ENCODE measurements at places on chromosomes 7 and 10. TPM values are rescaled to one million over a fixed set of nuclear protein-coding genes. Genes with fewer than 3 reads are reported as not detected.

DNA sequence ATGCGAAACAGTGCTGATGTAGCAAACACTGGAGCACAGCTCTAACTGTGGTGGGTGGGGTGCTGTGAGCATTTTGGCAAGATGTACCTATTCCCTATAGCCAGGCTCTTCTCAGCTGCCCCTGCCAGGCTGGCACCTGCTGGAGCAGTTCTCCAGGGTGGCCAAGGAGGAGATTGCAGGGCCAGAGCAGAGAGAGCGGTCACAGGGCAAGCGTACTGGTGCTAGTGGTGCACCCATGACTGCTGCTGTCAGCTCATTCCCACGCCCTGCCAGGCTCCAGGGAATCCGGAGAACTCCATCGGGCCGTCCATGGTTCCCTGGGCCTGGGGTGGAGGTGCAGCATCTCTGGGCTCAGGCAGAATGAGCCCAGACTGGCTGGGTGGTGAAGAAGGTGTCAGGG, 2.1 kb downstream of the COL13A1 start:
- DNase-seq, result no peak

DNA sequence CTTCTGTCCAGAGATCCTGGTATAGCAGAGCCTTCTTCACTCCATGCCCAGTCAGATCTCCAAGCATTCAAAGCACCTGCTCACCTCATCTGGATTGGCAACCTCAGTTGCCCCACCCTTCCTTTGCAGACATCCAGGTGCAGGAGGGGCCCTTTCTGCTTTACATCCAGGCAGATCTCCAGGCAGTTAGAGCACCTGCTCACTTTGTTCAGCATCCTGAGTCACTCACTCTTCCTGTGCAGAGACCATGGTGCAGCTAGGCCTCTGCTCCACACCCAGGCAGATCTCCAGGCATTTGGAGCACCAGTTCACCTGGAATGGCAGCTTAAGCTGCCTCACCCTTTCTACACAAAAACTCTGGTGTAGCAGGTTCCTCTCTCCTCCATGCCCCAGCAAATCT, 153.1 kb downstream of the CDK14 start:
- no peak for DNase-seq

DNA sequence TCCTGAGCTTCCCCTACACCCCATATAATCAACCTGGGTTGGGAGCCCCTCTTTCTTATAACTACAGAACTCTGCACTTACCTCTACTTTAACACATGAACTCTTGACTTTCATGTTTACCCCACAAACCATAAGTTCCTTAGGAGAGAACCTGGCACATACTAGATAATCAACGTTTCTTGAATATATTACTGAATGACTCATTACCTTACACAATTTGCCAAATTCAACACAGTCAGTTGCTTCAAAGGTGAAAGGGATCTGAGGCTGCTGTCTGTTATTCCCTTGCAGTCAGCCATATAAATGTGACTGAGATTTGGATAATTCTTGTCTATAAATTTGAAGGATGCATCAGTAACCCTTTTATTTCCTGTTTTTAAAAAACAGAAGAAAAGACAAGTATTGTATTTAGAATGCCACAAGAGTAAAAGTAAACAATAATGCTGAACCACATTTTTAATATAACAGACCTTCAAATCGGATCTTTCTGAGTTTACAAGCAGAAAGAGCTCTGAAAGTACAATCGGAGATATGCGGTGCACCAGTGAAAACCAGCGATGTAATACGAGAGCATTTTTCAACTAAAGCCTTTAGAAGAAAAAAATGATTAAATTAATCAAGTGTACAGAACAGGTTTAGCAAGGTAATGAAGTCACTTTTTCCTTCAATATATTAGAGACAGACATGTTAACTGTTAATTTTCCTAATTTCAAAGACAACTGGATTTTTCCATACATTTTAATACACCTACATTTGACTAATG, 29.5 kb upstream of the LRRC17 start:
- no peak for DNase-seq

DNA sequence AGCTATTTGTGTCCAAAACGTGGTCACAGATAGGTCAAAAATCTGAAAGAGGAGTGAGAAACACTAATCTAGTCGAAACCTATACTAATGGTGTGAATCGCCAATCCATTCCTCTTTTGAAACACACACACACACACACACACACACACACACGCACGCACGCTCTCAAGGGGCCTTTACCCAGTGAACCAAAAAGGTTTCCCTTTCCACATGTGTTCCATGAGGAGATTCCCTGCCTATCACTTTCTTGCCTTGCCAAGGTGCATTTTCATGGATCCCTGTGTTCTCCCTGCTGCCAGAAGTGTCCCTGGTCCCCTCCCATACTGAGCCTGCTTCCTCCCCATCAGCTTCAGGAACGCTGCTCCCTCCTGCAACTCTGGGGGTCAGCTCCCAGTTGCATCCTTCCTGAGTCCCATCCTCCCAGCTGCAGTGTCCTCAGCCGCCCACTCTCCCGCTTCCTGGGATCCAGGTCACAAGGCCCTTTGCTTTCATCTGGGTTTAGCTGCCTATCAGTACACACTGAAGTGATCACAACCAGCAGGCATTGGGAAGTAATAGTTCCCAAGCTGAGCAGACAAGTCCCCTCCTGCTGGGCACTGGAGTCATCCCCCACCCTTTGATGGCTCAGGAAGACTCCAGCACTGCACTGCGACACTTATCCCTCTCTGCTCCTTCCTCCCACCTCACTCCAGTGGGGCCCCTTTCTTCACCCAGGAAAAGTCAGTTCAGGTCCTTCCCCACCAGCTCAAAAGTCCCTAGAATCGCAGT, 49.2 kb upstream of the KCNMA1 start:
- no peak for DNase-seq

DNA sequence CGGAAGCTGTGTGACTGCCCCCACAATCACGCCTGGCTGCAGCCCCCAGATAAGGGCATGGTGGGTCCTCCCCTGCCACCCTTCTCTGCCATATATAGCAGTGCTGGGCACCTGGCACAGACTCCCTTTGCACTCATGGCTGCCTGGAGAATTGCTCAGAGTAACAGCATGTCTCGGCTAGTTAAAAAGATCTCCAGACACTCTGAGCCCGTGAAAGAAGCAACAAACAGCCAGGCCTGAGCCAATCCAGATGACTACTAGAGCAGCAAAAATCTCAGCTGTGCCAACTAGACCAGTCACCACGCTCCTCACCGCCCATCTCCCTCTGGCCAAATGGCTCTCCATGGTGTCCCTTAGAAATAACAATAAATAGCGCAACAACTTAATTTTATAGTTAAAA, 71.3 kb downstream of the PARD3 start:
- DNase-seq, result no peak

DNA sequence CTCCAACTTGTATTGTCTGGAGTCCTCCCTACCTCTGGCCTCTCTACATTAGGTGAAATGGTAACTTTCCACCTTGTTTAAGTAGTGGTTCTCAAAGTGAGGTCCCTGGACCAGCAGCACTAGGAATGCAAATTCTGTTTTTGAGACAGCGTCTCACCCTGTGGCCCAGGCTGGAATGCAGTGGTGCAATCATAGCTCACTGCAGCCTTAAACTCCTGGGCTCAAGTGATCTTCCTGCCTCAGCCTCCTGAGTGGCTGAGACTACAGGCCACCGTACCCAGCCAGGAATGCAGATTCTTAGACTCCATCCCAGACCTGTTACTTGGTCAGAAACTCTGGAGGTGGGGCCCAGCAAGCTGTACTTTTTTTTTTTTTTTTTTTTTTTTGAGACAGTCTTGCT, 6.8 kb upstream of the TBL2 start:
- DNase-seq, result no peak

GRCh38 chr7:110804501-110804900, 286.4 kb upstream of the LRRN3 start:
- no peak for DNase-seq

DNA sequence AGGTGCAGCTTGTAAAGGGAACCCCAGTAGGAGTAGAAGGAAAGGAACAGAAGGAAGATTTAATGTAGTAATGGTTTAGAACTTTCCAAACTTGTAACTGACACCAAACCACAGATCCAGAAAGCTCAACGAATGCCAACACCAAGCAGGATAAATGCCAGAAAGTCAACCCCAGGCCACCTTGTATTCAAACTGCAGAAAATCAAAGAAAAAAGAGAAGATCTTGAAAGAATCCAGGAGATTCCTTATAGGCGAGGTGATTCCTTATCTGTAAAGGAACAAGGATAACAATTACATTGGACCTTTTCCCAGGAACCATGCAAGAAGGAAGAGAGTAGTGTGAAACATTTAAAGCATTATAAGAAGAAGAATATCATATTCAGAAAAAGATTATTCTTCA, 93.6 kb downstream of the NKX6-2 start:
- no peak for DNase-seq

DNA sequence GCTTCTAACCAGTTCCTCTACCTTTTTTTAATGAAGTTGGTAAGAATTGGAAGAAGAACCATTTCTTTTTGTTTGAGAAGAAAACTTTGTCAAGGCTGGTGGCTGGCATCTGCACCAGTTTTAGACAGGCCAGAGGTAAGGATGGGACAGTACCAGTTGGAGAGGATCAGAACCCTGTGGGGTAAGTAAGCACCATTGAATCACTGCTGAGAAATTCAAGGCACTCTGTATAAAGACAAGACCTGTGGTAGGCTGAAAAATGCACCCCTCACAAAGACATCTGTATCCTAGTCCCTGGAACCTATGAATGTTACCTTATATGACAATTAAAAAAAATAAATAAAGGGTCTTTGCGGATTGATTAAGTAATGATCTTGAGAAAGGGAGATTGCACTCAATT, 166.7 kb upstream of the NRP1 start:
- no peak for DNase-seq

GRCh38 chr10:30705101-30705624, 75.6 kb upstream of the LYZL2 start:
- peak; percentile 35 for DNase-seq

Gene KIF11
- total RNA-seq, result 1.2 TPM

Gene IDI2
- not detected for total RNA-seq

Gene ZNF33B
- total RNA-seq, result 42.4 TPM

Gene HOXA1
- total RNA-seq, result 0.54 TPM

Gene PPA1
- 78.4 TPM for total RNA-seq

Gene PUS7
- 5.7 TPM for total RNA-seq

Gene MYH16
- not detected for total RNA-seq

Gene GARIN1A
- 3.7 TPM for total RNA-seq

Gene PDE6C
- not detected for total RNA-seq
